H4 (cell line): ENCODE measurements at places on chromosomes 11 and 22. TPM values are rescaled to one million over a fixed set of nuclear protein-coding genes. Genes with fewer than 3 reads are reported as not detected.

DNA sequence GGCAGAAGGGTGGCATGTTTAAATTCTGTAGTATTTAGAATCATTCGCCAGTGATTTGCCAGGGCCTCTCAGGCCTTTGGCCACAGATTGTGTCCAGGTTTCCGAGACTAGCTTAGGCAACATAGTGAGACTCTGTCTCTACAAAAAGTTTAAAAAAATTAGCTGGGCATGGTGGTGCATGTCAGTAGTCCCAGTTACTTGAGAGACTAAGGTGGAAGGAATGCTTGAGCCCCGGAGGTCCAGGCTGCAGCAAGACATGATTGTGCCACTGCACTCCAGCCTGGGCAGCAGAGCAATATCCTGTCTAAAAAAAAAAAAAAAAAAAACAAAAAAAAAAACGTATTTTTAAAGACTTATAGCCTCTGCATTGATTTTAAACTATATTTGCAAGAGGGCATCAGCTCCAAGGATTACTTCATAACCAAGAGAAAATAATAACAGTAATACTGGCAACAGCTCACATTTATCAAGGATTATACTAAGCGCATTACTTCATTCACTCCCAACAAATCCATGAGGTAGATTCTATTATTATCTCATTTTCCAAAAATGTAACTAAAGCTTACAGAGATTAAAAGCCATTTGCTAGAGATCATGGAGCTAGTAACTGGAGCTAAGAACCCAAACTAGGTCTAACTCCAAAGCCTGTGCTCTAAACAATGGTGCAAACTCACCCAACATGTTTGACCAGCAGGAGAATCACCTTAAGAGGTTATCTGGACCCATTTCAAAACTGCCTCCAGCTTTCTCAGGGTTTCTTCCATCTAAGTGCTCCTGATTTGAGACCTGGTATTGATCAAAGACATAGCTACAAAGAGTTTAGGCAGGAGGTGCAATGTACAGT is 32.6 kb upstream of the SLC6A5 start:
- DNase-seq: no peak

GRCh38 chr22:25847451-25847850 is 105.5 kb downstream of the MYO18B start:
- no peak for DNase-seq

SERPING1 gene
- total RNA-seq: 1.2 and 8.3 TPM in 2 replicates

LRRC74B gene
- not detected in 2 replicates for total RNA-seq

TSSK2 gene
- total RNA-seq: not detected in 2 replicates

- no peak for DNase-seq
These were observed 63.2 kb upstream of the DEUP1 start for GRCh38 chr11:93267383-93267782.

OR8G1 gene
- not detected in 2 replicates for total RNA-seq

- no peak for DNase-seq
These were observed 35.8 kb downstream of the GAB2 start for GRCh38 chr11:78381865-78382264.
